ENCODE measurements at places on chromosomes 7 and 10.

DNA sequence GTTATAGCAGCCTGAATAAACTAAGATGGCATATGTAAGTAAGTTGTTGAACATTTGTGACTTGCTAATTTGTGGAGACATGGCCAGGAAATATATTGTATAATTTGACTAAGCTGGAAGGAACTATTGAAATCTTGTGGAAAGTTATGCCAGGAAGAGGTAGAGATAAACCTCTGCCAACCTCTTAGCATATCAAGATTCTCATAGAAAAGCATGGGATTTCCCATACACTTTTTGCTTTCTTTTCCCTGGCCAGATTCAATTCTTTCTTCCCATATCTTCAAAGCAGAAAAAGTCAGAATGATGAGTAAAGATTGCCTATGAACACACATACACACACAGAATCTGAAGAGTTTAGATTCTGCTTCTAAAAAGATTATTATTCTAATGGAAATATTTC lies 216.2 kb downstream of the SEMA3D start:
- DNase-seq: no peak

- DNase-seq: no peak
These were observed 65.4 kb downstream of the TCERG1L start for GRCh38 chr10:131246089-131246488.

GRCh38 chr10:43264344-43264964 lies 2.4 kb downstream of the RASGEF1A start:
- no peak for DNase-seq

GRCh38 chr10:125707541-125708468 lies 11.7 kb upstream of the EDRF1 start:
- no peak for DNase-seq

GRCh38 chr10:17605936-17606335 lies 11.2 kb downstream of the HACD1 start:
- DNase-seq: no peak

DNA sequence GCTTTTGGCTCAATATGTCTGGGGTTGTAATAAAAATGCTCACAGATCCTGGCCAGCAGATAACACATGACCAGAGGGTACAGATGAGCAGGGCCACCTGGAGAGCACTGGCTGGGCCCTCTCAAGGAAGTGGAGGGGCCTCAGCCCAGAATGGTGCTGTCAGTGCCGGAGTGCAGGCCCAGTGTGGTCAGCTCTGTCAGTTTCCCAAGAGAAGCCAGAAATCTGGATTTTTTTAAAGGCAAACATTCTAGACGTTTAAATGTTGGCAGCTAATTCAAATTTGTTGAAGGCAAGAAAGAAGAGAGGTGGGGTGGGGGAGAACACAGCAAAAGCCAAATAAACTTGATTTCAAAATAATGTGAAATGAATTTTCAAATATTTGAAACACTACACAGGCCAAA lies 2.0 kb downstream of the C10orf105 start:
- no peak for DNase-seq

DNA sequence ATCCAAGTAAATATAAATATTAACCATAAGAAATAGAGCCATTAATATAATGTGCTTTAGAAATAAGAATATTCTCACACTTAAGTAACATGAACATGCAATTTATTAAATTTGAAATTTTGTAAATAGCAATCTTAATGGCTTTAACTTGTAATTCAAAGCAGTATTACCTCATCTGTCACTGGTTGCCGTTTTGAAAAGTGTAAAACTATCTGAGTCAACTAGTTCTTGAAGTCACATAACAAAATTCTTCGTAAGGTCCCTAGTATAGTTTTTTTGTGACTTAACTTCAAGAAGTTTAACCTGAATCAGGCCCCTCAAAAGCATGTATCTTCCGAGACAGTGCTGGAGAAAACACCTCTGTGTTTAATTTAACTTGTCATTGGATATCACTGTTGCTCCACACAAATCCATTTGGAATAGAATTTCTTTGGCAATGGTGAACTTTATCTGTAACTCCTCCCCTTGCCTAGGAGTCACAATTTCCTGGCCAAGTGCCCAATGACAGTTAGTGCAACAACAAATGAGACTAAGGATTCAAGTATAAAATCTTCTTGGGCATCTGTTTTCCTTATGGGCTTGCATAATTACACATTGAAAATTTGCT lies 47.1 kb downstream of the NT5C2 start:
- peak; percentile 78 for DNase-seq

- DNase-seq: no peak
These were observed 40.9 kb downstream of the PTER start for GRCh38 chr10:16477757-16478156.

DNA sequence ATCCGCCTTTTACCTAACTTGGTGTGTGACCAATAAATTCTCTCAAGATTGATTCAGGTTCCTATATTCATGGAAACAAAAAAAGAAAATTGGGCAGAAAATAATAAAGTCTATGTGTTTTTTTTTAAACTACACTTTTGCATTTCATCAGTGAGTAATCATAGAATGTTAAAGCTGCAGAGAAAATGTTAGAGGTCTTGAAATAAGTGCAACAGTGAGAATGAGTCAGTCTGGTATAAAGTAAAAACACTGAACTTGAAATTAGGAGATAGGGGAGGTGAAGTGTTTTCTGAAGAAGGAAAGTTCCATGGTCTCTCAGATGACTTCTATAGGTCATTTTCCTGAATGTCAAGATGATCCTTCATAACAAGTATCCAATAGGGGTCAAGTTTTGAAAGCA lies 202.6 kb upstream of the NRP1 start:
- no peak for DNase-seq

DNA sequence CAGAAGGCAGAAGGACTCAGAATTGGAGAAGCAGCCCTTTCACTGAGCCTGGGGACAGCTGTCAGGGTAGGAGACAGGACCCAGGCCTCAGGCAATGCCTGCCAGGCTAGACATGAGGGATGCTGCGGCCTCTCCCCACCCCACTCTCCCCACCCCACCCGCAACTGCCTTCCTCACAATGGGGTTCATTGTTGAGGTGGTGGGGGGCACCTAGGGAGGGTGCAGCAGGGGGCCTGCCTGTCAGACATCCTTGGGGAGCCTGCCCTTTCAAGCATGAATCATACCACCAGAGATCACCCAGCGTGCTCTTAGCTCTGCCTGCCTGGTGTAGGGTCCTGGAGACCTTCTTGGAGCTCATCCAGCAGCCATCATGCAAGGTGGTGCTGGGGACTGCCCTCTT lies at the start of gene C10orf62:
Gene C10orf62 (plus strand): TSS at position 243 of the 400 bp plus-strand sequence. CDS start 177 bp downstream, outside the sequence.
- DNase-seq: no peak

GRCh38 chr7:2802504-2803341 lies 41.4 kb downstream of the GNA12 start:
- no peak for DNase-seq

GRCh38 chr10:35762311-35763030 lies 120.4 kb upstream of the FZD8 start:
- DNase-seq: no peak

DNA sequence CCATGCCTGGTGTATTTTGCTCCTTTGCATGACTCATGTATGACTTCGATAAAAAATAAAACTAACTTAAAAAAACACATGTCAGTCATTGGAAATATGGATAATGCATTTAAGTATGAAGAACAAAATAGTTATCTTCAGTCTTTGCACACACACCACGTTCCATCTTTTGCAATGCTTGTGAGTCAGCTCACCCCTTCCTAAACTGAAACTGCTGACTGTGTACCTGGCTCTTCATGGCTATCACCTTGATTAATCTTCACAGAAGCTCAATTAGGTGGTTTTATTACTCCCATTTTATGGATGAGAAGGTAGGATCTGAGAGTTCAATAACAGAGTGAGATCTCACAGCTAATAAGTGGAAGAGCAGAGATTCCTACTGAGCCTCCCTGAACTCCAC lies 79.5 kb downstream of the CARD11 start:
- DNase-seq: no peak

- no peak for DNase-seq
These were observed 299.6 kb downstream of the LHFPL3 start for GRCh38 chr7:104628017-104628416.

GRCh38 chr7:81641873-81642272 lies 128.0 kb downstream of the HGF start:
- DNase-seq: no peak

GRCh38 chr7:30136117-30136731 lies 1.4 kb downstream of the MTURN start:
- no peak for DNase-seq

GRCh38 chr10:95559896-95560277 lies 1.3 kb downstream of the SORBS1 start:
- DNase-seq: no peak

GRCh38 chr7:12490107-12490688 lies 80.3 kb upstream of the SCIN start:
- DNase-seq: no peak

DNA sequence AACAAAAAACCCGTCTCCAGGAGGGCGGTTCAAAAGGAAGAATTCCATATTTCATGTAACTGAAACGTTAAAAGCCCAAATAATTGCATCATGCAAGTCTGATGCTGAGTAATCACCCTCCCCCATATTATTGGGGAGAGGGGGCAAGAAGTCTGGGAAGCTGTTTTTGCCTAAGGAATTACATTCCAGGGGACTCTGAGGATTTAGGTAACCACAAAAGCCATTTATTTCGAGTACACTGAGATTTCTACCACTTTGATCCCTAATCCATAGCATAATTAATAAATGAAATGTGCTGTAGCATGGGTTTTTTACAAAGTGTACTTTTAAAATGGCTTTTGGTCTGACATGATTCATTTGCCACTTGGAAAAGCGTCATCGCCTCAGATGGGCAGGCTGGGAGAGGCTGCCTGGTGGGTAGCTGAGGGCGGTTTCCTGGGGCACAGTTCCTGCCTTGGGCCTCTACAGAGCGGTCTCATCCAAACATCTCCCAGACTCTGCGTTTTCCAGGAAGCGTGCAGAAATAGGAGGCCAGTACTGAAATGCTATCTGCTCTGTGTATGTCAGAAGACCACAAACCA lies 106.5 kb downstream of the TCF7L2 start:
- no peak for DNase-seq

- no peak for DNase-seq
These were observed 66.4 kb upstream of the JAZF1 start for GRCh38 chr7:28246921-28247461.

DNA sequence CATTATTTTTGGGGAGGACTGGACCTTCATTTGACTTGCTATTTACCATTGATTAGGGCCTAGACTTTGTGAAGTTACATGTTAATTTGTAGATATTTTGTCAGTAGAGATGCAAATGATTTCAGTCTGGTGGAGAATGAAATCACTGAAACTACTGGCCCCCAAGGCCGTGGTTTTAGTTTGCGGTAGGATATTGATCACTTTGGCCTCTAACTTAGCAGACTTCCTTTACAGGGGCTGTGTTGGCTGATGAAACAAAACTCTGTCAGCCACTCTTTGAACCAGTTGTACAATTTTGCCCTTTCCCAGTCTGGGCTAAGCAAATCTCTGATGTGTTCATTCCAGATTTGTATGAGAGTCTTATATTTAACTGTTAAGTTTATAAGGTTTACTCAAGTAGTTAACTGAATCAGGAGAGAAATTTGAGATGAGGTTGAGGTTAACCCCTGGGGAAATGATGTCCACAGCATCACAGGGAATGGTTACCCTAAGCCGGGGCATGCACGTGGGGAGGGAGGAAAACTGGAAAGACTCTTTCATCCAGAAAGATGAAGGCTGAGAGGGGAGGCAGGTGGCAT lies 105.7 kb upstream of the INSIG1 start:
- DNase-seq: no peak

DNA sequence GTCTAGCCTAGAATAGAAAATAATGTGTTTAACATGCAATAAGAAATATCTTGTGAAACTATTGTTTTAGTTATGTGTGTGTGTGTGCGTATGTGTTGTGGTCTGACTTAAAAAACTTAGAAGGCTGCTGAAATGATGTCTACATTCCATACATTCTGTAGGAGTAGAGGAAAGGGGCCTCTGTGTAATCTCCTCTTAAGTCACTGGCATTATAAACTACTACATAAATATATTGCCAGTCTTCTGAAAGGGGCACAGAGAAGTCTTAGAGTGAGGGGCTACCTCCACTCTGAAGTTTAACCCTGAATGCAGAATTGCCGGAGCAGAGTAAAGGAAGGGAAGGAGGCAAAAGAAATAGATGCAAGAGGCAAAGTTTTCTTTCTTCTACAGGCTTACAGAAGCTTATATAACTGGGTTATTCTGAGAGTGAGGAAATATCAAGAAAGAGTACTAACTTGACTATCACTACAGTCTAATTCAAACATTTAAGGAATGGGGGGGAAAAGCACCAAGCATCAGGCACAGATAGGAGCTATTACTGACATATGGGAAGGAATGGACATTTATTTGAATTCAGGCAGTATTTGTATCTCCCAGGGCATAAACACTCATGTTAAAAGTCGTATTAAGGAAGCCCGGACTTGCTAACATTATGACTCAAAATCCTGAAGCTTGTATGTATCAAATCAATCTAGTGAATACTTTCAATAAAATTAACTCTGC lies 75.7 kb downstream of the DNAJC1 start:
- DNase-seq: no peak

DNA sequence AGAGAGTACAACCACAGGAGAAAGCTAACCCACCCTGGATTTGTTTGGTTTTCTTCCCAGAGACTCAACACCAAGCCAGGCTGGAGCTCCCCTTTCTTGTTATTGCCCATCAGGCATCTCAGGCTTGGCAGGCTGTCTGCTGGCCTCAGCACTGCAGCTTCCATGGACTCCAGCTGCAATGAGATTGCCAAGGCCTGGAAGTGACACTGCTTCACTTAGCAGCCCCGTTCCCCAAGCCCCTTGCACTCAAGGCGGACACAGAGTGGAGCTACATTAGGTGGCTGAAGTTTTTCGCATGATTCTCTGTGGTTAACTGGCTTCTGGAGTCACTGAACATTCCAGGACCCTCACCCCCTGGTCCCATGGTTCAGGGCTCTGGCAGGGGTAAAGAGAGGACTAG lies 163.1 kb upstream of the GDF10 start:
- DNase-seq: no peak

- DNase-seq: no peak
These were observed 1.5 kb downstream of the CPSF4 start for GRCh38 chr7:99440195-99440594.

DNA sequence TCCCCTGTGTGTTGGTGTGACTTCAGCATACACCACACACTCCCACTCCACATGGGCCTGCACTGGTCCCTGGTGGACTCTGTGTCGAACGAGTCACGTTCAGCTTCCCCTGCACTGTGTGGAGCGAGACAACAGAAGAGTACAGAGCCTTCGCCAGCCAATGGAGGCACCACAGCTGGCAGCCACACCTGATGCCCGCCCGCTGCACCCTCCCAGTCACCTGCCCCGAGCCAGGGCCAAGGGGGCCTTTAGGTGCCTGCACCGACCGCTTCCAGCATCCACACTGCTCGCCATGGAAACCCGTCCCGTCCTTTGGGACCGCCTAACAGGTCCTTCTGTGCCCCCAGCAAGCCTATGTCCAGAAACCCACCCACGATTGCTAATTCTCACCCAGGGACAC lies 9.2 kb downstream of the FOXL3 start:
- no peak for DNase-seq

GRCh38 chr10:61964059-61964709 lies 62.7 kb downstream of the ARID5B start:
- DNase-seq: no peak

All from right lobe of liver (tissue), 6 donors.